ENCODE measurements at places on chromosomes 3 and 15. TPM values are rescaled to one million over a fixed set of nuclear protein-coding genes. Genes with fewer than 3 reads are reported as not detected.

GRCh38 chr15:32908872-32909271, 191.1 kb downstream of the GREM1 start:
- no peak for DNase-seq

Gene TMEM207
- total RNA-seq: not detected

DNA sequence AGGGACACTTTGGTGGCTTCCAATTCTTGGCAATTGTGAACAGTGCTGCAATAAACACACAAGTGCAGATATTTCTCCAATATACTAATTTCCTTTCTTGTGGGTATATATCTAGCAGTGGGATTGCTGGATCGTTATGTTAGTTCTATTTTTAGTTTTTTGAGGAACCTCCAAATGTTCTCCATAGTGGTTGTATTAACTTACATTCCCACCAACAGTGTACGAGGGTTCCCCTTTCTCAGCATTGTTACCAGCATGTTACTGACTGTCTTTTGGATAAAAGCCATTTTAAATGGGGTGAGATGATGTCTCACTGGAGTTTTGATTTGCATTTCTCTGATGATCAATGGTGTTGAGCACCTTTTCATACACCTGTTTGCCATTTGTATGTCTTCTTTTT, 92.8 kb downstream of the DAPK2 start:
- DNase-seq: no peak

DNA sequence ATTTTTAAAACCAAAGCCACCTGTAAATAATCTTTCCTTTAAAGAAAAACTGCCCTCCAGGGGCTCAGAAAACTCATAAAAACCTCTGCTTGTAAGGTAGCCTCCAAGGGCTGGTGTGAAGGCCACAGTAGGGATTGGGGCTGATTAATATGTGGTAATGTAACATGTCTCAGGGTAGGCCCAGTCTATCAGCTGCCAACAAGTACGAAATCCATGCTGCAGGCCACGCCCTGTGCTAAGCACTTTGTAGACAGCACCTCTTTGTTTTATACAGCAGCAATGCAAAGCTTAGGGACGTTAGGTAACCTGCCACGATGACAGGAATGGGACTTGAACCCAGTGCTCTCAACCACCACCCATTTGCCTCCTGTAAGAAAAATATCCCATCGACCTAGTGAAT, 65.6 kb upstream of the PRICKLE2 start:
- DNase-seq: no peak

DNA sequence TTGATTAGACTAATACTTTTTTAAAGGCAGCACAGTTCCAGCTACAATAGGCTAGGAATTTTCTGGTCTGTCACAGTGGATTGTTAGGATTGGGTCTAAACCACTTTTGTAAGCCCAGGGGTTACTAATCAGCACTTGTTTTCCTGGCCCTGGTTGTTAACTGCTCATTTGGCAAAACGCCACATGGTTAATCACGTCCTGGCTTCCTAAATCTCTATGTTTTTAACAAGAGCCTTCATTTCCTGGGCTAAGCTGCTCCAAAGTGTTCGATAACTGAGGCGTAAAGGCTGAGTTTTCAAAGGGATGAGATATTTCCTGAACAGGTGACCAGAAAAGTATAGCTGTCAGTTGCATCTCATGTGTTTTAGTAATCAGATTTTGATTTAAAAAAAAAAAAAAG, 38.9 kb upstream of the CLRN1 start:
- peak; percentile 7 for DNase-seq

DNA sequence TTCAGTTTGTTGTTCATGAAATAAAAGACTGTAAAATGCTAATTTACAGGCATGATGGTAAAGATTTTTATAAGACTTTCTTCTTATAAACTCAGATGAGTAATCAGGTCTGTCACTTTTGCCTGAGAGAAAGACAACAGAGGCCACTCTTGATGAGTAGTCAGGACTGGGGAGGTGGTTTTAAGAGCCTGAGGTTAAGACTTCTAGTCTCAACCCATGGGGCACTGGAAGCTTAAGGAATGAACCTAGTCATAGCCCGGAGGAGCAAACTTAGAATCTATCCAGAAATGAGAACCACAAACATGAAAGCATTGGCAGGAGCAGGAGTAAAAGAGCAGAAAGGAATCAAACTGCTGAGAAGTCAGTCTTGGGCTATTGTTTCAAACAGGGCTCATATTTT, 846.3 kb upstream of the ARPP21 start:
- DNase-seq: no peak

DNA sequence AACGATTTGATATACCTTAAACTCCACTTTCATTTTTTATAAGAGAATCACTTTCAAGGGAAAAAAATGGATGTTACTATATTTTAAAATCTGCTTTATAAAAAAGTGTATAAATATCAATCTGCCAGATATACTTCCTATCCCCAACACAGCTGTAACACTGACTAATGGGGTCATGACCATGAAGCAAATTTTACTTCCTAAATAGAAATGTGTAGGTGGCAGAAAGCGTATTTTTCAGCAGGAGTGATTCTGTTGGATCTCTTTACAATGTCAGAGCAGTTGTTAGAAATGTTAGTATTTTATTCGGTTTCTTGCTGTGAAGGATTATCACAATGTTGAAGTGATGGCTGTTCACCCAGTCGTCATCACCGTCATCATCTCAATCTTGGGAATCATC, 5.5 kb upstream of the C15orf40 start:
- no peak for DNase-seq

Gene GNB5
- 25.2 TPM for total RNA-seq

Measured in HT-29 (cell line).